ENCODE measurements at places on chromosomes 4 and X. TPM values are rescaled to one million over a fixed set of nuclear protein-coding genes. Genes with fewer than 3 reads are reported as not detected.

ART3 gene
- polyA plus RNA-seq, result not detected

TKTL2 gene
- polyA plus RNA-seq, result not detected

PAGE2B gene
- polyA plus RNA-seq, result not detected

SPP1 gene
- polyA plus RNA-seq, result not detected

ZNF732 gene
- 0.16 TPM for polyA plus RNA-seq

METTL14 gene
- 41.1 TPM for polyA plus RNA-seq

SMC1A gene
- polyA plus RNA-seq, result 63.1 TPM

PCDH10 gene
- not detected for polyA plus RNA-seq

MAGEA8 gene
- not detected for polyA plus RNA-seq

CLDN22 gene
- not detected for polyA plus RNA-seq

ZNF630 gene
- 4.1 TPM for polyA plus RNA-seq

RBM46 gene
- polyA plus RNA-seq, result not detected

IL15 gene
- 8.2 TPM for polyA plus RNA-seq

CSN1S1 gene
- polyA plus RNA-seq, result not detected

GK gene
- polyA plus RNA-seq, result 8.1 TPM

MAGEC2 gene
- polyA plus RNA-seq, result not detected

GC gene
- polyA plus RNA-seq, result not detected

NOX1 gene
- not detected for polyA plus RNA-seq

Data from IgD-negative memory B cell (primary cell).